AML-193 (cell line): ENCODE measurements at places on chromosomes 7 and 10.

DNA sequence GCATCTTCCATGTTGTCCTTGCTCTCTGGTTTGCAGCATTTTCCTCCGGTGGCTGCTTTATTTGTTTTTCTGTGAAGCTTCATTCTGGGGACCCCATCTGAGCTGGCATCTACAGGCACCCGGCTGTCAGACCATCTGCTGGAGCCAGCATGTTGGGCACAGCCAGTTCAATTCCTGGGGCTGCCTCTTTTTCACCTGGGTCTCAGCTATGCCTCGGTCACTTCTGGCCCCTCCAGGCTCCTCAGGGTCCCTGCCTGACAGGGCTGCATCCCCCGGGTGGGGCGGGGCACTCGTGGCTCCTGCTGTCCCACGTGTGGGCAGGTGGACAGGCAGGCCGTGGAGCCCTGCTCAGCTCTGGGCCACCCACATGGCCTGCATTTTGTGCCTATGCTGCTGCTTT lies 8.1 kb downstream of the SCART1 start:
- no peak for DNase-seq

DNA sequence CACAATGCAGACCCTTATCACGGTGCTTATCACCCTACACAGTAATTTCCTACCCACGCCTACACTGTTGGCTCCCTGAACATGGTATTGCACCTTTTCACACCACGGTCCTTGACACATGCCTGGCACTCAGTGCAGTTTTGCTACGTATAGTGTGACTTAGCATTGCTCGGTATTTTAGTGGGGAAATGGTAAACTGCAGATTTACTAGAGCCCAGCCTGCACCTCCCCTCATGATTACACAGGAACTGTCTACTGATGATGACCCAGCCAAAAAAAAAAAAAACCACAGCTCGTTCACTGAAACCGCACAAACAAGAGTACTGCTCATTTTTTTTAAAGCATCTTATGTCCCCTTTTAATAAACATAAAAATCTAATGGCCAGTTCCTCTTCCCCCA lies 124.2 kb upstream of the ZNF746 start:
- no peak for DNase-seq

- no peak for DNase-seq
Measured at GRCh38 chr7:99402854-99403253, 5.5 kb downstream of the PDAP1 start.

DNA sequence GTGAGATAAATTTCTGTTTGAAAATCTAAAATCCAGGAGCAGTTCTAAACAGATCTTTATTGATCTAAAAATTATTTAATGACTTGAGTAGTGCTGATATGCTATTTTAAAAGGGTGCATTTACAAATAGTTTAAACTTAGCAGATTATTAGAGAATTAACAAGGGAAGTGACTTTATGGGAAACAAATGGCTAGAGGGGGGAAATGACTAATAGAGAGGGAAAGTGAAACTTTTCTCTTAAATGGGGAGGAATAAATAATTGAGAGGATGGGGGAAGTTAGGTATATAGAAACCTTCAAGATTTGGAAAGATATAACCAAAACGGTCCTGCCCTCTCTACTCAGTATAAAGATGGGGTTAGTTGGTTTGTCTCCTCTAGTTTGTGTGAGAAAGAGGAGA lies 90.1 kb upstream of the ARMC3 start:
- no peak for DNase-seq

DNA sequence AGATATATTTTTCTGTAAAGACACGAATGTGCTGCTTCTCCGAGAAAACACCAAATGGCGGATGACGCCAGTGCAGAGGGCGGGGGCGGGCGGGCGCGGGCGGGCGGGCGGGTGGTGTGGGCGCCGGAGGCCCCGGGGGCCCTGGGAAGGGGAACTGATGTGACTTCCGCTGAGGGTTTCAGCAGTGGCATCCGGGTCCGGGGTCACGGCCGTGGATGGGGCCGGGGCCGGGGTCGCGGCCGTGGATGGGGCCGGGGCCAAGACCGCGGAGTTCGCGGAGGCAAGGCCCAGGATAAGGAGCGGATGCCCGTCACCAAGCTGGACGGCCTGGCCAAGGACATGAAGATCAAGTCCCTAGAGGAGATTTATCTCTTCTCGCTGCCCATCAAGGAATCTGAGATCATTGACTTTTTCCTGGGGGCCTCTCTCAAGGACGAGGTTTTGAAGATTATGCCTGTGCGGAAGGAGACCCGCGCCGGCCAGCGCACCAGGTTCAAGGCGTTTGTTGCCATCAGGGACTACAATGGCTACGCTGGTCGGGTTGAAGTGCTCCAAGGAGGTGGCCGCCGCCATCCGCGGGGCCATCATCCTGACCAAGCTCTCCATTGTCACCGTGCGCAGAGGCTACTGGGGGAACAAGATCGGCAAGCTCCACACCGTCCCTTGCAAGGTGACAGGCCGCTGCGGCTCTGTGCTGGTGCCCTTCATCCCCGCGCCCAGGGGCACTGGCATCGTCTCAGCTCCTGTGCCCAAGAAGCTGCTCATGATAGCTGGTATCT lies 20.3 kb upstream of the IGF2BP3 start:
- DNase-seq, result no peak

DNA sequence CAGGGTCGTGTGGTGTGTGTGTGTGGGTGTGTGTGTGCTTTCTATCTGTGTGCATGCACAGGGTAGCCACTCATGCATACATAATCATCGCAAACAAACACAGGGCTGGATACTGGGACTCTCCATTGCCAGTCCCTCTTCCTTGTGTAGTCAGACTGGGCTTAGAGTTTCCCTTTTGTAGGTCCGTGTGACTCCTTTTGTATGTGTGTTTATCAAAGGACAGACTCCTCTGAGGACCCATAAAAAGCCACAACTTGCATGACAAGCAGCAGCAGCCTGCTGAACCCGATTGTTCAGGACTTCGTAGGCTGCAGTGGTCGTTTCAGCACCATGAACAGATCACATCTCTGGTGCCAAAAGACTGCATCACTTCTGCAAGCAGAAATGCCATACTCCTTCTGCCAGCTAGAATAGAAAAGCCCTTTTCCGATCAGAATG lies 895 bp downstream of the VSTM2A start:
- no peak for DNase-seq

DNA sequence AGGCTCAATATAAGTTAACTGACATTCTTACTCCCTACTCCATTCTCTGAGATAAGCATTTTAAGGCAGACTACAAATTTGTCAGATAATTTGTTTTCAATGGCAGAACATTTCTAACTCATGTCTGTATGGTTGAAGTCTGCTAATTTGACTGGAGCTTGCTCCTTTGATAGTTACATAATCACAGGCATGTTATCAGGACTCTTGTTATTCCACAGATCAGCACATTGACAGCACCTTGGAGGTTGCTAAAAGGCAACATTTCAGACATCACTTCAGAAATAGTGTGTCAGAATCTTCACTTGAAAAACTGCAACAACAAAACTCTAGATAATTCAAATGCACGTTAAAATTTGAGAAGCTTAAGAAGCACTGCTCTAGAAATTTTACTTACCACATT lies 158.3 kb upstream of the PCLO start:
- no peak for DNase-seq

- DNase-seq, result peak; percentile 70
Measured at GRCh38 chr10:74081192-74081803, 69.3 kb downstream of the AP3M1 start.

DNA sequence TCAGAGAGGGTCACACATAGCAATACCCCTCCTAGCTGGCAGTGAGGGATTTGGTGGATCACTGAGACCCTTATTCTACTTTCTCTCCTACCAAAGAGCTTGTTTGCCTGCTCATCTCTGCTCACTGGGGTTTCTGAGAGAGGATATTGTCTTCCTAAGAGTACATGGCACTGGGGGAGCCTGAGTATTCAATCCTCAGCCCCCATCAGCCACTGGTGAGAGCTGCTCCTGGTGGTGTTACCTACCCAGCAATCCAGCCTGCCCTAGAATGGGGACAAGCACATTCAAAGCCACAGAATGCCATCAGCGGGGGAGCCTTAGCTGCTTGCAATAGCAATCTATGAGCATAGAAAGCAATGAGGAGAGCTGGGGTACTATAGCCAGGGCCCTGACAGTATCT lies 281.1 kb downstream of the WDR11 start:
- no peak for DNase-seq

DNA sequence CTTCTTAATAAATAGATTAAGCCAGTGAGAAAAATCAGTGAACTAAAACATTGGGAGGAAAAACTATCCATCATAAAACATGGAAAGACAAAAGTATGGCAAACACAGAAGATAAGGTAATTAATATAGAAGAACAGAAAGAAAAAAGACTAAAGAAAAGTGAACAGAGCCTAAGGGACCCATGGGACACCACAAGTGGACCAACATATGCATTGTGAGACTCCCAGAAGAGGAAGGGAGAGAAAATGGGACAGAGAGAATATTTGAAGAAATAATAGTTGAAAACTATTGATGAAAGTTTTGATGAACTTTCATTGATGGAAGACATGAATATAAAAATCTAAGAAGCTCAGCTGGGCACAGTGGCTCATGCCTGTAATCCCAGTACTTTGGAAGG lies 71.3 kb downstream of the ZNF783 start:
- DNase-seq, result no peak

DNA sequence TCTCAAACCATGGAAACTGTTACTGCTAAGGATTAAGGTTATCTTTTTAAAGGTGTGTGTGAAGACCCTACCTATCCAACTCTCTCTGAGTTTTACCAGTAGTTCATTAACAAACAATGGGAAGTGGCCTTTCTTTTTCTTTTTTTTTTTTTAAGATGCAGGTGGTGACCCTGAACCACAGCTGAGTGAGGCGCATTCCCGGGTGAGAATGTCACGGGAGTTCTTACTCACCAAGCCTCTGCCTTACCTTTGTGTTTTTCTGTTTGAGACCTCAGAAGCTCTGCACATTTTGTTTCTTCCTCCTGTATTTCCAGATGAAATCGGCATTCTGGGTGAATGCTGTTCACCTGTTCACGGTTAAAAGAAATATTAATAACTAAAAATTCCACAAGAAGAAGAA lies 2.5 kb downstream of the VIPR2 start:
- no peak for DNase-seq

DNA sequence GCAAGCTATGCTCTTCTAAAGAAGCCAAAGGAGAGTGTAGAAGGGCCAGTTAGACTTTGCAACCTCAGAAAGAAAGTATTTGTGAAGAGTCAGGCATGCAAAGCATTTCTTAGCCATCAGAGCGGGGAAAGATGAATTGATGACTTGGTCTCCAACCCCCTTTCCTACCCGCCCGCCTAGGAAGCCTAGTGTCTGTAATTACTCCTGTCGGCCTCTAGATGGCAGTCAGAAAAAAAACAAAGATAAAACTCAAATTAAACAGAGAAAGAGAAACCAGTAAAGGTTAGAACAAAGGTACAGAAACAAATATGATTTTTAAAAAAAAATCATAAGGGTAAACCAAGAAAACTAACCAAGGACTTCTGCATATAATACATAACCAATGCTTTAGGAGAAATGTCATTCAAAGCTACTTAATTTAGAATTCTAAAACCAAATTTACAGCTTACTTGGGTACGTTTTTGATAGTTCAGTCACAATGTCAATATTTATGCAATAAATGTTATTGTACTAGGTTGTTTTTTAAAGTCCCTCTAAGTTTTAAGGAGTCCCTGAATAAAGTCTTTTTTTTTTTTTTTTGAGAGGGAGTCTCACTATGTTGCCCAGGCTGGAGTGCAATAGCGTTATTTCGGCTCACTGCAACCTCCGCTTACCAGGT lies 97.6 kb downstream of the LYZL1 start:
- peak; percentile 18 for DNase-seq

DNA sequence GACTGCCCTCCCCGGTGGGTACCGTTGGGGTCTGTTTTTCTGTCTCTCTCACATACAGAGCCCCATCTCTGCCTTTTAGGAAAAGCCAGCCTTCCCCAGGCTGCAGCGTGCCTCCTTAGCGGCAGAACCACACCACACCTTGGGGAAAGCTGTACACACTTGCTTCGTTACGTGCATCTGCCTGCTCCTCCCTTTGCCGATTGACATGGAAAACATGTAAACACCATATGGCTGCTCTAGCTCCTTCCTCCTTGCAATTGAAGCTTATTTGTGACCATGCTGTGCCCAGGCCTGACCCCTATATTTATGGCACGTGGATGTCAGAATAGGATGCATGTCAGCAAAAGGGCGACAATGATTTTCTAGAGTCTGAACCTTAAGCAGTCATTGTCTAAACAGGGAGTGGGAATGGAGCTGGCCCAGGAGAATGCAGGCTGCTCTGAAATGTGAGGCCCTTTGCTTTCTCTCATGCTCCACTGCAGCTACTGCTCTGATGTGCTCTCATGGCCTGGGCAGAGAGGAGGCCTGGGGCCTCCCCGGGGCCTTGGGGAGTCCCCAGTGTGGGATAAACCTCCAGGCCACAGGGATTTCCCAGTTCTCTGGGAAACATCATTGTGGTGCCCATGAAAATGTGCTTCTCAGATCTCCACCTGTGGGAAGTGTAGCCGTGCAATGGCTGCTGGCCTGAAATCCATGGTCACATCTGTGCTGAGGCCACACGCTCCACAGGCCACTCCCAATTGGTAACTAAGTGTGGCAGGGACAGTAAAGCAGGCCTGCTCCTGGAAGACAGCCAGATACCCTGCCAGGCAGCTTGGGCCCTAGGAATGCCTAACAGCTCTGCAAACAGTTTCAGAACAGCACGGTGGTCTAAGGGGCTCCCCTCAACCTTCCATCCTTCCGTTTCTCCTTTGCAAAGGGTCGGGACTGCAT lies 18.6 kb downstream of the PDE6C start:
- DNase-seq, result no peak

- no peak for DNase-seq
Measured at GRCh38 chr7:71408271-71408670, 276.3 kb downstream of the GALNT17 start.

DNA sequence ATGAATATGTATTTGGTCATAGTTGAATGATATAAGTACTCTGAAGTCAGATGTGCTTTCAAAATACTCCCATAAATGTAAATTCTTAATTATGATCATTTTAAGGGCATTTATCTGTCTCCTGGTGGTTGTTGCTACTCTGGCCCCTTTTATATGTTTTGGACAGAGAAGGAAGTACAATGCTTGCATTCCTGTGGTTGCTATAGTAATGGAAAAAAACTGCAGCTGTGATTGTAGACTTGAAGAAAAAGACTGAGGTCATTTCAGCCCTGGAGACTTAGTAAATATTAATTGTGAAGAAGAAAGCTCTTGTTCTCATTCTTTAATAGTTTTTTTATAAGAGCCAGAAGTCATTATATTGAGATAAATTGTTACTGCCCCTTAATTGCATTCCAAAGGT lies 70.2 kb upstream of the FERD3L start:
- no peak for DNase-seq
